ENCODE measurements at places on chromosomes 3 and 15.

- no peak for DNase-seq
Measured at GRCh38 chr3:192434186-192434585, 293.2 kb downstream of the FGF12 start.

DNA sequence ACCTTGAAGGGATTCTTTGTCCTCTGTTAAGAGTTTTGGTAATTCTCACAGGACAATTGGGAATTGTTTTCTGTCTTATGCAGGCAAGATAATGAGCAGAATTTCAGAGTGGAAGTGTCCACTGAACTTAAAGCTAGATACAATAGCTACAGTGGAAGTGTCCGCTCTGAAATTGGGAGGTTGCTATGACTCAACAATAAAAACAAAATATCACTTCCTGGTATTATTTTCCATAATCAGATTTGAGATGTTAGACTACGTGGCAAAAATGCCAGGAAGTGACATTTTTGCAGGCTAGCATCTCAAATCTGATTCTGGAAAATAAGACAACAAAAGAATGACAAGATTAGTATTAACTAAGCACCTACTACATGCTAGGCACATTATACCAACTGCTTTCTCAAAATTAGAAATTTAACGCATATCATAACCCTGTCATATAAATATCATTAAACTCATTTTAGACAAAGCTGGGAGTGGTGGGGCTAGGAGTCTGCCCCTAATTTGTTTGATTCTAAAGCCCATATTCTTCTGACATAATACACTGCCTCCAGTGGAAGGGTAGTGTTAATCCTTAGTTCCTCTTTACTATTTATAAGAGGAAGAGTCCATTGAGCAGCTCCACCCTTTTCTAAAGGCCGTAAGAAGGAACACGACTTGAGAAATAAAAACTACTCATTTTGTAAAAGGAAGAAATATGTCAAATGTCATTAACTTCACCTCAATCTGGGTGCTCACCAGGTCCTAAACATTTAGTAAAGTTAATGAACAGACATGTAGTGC, 266.9 kb upstream of the STT3B start:
- DNase-seq, result no peak

DNA sequence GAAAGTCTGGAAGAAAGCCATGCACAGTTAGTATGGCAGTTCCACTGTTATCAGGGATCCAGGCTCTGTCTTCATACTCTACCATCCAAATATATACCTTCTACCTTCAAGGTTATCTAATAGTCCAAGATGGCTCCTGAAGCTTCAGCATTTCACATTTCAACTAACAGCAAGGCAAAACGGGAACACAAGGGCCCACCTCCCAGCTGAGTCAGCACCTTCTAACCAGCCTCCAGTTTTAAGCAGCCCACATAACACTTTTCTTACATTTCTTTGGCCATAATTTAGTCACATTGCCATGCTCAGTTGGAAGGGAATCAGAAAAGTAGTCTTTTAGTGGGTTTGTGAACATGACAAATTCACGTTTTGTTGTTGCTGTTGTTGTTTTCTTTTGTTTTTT, 15.4 kb upstream of the MSL2 start:
- no peak for DNase-seq

GRCh38 chr15:88267720-88268119, 11.2 kb upstream of the NTRK3 start:
- no peak for DNase-seq

DNA sequence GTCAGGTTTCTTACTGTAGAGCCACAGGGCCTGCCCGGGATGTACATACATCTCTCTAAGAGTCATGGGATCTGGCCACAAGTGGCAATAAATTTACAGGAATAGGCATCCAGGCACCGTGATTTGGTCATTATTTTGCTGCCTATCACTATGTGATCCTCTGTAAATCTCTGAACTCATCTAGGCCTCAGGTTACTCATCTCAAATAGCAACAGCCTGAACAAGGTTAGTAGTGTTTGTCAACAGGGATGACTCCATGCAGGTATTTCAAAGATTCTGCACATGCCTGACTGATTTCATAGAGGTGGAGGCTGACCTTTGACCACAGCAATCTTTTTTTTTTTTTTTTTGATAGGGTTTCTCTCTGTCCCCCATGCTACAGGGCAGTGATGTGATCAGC, 88.8 kb upstream of the TBL1XR1 start:
- no peak for DNase-seq
